NCI-H460 (cell line): ENCODE measurements at places on chromosomes 16 and 17. TPM values are rescaled to one million over a fixed set of nuclear protein-coding genes. Genes with fewer than 3 reads are reported as not detected.

ACSM5 gene
- not detected in 2 replicates for total RNA-seq

CES1 gene
- 4.8 and 5.2 TPM in 2 replicates for total RNA-seq

- DNase-seq, result no peak
Observed at GRCh38 chr17:75182319-75182568, 515 bp downstream of the SUMO2 start.

IL17C gene
- not detected in 2 replicates for total RNA-seq

DNA sequence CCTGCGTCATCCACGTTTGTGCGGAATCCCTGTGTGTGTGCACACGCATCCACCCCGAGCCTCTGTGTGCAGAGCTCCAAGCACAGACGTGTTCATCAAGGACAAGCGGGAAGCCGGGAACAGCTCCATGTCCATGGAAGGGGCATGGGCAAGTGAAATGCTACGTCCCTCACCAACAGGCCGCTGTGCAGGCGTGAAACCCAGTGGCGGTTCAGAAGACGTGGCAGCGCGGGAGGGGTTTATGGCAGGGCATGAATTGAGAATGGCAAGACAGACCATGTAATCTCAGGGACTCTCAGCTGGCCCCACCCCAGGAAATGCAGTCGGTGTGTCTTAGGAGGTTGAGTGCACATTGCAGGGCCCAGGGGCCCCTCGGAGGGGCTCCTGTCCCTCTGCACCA, 52.7 kb downstream of the TBC1D16 start:
- no peak for DNase-seq

DNA sequence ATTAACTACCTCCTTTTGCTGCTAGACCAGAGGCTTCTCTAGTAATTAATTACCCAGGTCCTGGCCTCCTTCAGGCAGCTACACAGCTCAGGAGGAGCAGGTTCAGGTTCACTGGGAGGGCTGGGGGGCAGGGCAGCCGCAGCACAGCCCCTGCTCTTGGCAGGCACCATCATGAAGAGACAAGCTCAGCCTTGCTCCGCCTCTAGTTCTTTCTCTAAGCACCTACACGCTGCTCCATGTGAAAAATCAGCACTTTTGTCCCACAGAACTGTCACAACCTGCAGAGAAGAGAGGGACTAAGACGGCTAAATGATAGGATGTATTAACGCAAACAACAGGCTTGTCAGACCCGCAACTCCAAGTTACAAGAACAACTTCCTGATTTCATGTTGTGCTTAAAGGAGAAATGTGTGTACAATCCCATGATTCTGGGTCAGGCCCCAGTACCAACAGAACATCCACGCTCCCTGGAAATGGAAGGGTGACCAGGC, 53.4 kb downstream of the GRB2 start:
- no peak for DNase-seq

ATP1B2 gene
- not detected in 2 replicates for total RNA-seq

GRCh38 chr16:20814784-20815183, 8.5 kb downstream of the REXO5 start:
- DNase-seq, result no peak

GRCh38 chr17:74475189-74475588, 8.8 kb downstream of the CD300A start:
- no peak for DNase-seq

- DNase-seq, result no peak
Observed at GRCh38 chr17:36919407-36919968, 17.8 kb upstream of the LHX1 start.

CCL3 gene
- total RNA-seq, result not detected in 2 replicates

DNA sequence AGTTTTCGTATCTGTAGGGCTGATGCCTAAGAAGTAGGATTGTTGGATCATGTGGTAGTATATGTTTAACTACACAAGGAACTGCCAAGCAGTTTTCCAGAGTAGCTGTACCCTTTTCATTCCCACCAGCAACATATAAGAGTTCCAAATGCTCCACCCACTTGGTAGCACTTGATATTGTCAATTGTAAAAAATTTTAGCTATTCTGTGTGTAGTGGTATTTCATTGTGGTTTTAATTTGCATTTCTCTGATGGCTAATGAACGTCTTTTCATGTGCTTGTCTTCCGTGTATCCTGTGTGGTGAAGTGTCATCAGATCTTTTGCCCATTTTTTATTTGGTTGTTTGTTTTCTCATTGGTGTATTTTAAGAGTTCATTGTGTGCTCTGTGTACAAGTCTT, 69.7 kb downstream of the TANC2 start:
- no peak for DNase-seq

GRCh38 chr17:3547628-3548027, 10.0 kb downstream of the TRPV3 start:
- no peak for DNase-seq

DNA sequence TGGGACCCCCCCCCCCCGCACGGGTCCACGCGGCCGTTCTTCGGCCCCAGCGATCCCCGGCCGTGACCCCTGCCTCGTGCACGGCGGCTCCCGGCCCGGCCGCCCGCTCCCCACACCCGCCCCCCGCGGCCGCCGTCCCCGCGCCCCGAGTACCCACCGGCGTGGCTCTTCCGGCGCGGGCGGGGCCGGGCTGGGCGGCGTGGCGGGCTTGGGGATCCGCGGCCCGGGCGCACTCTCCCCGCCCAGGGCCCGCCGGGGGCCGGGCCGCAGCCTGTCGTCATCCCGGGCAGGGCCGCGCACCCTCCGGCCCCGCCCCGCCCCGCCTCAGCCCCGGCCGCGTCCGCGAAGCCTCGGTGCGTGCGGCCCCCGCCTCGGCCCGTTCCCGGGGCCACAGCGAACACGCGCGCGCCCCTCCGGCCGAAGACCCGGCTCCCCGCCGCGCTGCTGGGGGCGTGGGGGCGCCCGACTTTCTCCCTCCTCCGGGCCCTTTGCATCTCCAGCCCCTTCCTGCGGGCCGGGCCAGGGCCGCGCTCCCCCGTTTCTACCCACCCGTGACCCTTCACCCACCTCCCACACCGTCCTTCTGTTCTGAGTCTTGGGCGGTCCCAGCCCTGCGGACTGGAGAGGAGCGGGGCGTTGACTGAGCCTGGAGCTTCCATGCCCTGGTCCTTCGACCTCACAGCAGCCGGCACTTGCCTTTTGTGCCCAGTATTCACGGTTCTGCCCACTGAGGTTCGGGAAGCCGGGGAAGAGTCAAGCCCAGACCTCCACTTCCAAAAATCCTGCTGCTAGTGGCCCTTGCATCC, 840 bp downstream of the MYO1C start:
- peak; percentile 53 for DNase-seq

DNA sequence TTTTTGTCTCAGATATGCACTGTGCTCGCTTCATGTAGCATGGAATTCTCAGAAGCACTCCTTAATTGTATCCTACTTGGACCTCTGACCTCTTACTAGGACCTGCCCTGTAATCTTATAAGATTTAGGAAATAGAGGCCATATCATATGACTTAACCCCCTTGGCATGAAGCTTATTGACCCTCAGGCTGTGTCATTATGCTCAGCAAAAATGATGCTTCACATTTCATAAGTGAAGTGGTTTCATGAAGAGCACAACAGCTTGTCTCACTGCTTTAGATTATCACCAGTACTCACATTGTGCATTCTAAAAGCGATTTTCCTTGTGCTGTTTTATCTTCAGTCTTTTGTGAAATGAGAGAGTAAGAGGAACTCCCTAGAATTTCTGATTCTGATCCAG, 6.4 kb downstream of the PHKB start:
- no peak for DNase-seq

GRCh38 chr17:8606401-8606800, 24.1 kb downstream of the MYH10 start:
- DNase-seq, result no peak

FHOD1 gene
- total RNA-seq, result 22.6 and 30.4 TPM in 2 replicates

- DNase-seq, result no peak
Observed at GRCh38 chr16:9384141-9384540, 292.7 kb downstream of the HAPSTR1 start.

OTOP2 gene
- not detected in 2 replicates for total RNA-seq

ZBTB4 gene
- 14.7 and 15.3 TPM in 2 replicates for total RNA-seq
